ENCODE measurements at places on chromosomes 13 and 19.

GRCh38 chr19:7645163-7645562 lies 8.3 kb downstream of the STXBP2 start:
- no peak for DNase-seq

DNA sequence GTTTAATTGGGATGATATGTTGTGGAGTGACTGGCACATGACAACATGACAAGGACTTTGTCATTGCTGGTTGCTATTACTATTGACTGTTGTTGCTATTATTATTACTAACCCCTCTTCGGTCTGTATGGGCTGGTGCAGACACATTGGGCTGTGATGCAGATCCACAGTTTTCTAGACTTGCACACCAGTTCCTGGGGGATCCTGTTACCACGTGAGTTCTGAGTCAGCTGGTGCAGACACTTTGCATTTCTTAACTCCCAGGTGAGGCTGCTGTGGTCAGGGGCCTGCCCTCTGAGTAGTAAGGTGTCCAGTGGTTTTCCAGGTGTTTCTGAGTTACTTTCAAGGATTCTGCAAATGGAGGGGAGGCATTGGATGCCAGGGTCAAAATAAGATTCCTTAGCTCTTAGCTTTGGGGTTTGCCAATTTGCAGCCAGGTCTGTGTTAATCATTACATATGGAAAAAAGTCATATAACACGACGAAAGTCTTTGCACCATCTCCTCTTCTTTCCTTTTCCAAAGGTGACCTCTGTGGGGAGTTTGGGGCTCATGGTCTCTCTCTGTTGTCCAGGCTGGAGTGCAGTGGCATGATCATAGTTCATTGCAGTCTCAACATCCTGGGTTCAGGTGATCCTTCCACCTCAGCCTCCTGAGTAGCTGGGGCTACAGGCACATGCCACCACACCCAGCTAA lies 19.3 kb downstream of the BICRA start:
- DNase-seq = no peak

DNA sequence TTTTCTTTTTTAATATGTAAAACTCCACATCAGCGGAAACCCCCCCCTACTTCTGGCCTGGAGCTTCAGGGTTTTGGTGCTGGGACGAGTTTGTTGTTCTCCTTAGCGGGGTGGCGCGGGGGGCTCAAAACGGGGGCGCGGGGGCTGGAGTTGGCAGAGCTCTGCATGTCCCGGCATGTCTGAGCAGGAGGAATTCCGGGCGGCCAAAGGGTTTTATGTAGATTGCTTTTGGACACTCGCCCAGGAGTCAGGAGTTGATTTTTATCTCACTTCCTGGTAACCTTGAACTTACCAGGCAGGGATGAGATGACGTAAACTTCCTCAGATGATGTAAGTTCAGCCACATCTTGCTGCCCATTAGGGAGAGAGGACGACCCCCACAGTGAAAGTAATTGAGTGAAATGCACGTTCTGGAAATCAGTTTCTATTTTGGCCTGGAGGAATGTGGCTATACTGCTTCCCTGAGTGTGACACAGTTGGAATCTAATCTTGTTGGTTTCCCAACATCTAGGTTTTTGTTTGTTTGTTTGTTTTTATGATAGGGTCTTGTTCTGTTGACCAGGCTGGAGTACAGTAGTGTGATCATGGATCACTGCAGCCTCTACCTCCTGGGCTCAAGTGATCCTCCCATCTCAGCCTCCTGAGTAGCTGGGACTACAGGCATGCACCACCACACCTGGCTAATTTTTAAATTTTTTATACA lies 21.0 kb upstream of the GDF15 start:
- DNase-seq = no peak

- DNase-seq = no peak
These were observed 556.8 kb upstream of the SLITRK1 start for GRCh38 chr13:84439108-84439507.

DNA sequence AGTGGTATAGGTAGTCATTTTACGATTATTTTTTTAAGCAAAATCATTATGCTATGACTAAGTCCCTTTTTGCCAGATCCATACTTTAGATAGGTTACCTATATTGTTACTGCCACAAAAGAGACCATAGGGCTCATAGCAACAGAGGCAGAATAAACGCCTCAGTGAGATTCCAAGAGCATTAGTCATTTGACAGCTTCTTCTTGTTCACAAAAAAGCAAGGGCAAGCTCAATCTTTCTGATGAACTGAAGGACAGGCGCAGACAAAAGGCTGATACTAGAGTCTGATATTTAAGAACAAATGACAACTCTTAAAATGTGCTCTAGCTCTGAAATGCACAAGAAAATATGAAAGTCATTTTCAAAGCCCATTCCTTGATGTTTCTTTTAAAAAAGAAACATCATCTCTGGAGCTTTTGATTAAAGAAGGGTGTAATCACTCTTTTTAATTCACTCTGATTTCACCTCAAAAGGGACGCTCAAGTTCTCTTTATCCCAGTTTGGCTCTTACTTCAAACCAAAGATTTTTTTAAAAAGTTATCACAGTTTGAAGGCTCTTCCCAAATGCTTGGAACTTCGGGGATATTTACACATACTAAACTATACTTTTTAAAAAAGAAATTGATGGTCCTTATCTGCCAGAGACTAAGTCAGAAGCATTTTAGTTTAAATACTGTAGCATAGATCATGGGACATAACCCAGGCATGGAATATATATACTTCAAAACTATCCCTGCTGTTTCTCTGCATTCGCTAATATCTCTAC lies 187.2 kb downstream of the EFNB2 start:
- DNase-seq = no peak

GRCh38 chr19:703651-704446 lies 4.9 kb upstream of the PALM start:
- no peak for DNase-seq

DNA sequence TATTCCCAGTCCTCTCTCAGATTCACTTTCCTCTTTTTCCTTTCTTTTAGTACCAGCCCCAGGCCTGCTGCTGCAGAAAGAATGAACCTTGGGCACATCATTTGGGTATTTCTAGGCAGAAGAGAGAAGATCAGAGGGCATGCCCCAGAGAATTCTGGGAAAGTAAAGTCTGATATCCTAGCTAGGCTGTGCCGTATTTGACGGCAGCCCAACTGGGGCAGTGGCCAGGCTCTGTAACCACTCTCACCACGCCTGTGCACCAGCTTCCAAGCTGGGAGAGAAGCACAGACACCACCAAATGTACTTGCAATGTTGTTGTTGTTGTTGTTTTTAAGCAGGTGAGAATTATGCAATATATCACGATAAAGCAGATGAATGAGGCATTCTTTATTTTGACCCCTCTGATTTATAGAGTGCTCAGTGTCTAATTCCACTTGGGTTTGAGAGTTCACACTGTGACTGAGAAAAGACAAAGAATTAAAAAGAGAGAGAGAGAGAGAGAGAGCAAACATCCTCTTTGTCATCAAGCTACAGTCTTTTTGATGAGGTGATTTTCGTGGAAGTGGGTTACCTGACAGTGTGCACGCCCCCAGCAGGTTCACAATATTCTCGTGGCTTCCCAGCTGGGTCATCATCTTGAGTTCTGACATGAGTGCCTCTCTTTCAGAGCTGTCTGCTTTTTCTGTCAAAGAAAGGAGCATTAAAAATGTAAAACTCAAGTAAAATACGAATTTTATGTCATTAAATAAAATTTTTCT lies 39.3 kb upstream of the URAD start:
- DNase-seq = no peak

DNA sequence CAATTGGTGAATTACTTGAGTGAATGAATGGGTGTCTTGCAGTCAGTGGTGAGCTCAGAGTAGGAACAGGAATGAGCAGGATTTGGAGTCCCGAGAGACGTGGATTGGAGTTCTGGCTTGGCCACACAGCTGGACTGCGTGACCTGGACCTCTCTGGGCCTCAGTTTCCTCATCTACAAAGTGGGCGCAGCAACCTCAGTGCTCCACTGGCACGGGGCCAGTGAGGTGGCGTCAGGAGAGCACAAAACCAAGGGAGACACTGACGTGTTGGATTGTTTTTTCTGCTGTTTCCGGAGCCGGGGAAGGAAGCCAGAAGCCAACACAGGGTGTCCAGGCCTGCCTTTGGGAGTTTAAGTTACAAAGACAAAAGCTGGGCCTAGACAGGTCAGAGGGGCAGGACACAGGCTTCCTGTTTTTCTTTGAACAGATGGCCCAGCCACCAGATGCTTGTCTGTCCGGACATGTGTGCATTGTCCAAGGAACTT lies 6.5 kb upstream of the DOCK6 start:
- no peak for DNase-seq

DNA sequence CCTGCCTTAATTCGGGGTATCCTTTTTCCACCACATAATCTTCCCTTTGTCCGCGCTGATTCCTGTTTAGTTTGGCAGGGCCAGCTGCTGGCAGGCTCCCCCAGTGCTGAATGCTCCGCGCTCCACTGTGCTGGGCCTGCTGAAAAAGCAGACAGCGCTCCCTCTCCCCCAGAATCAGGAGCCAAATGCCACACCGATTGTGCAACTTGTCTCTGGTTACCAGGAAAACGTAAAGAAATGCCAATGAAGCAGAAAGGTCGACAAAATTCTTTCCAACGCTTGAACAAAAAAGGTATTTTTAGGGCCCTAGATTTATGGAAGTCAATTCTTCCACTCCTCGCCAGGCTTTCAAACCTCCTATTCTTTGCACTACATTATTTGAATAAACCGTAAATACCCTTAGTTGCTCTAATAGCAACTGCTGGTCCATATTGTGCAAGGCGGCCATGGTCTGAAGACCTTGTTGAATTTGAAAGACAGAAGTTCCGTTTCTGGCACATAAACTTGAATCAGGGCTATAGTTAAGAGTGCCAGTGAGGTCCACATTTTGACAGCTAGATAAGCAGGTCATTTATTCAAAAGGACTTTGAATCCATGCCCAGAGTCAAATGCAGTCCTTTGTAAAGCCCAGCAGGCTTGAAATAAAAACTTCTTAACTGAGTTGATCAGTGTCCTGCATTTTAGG lies 206.7 kb upstream of the RFC3 start:
- DNase-seq = no peak

- peak; percentile 77 for DNase-seq
These were observed 73.7 kb downstream of the GGACT start for GRCh38 chr13:100514788-100515409.

DNA sequence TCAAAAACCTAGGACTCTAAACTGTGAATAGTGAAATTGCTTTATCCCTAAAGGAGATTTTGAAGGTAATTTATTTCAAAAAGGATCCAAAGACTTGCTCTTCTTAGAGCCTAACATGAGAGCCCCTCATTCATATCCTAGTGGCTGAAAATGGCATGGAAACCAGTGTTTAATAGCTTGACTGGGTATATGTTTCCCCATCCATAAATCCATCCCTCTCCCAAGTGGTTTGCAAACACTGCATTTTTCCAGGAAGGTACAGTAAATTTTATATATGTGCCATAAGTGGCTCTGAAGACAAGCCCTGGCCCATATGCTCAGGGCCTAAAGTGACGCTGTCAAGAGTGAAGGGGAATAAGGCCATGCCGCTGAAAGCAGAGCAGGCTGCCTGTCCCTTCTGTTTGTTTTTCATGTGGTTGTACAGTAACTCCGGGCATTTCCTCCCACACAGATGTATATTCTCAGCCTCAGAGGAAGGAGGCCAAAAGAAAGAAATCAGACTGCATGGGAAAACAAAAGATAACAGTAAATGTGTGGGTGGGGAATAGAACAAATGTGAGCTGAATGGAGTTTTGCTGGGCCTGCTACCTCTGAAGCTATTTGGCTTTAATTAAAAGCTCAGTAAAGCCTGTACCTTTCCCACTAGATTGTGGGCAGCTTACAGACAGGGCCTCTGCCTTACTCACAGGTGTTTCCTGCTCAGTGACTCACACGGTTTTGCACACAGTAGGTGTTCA lies 181.9 kb downstream of the PCDH9 start:
- DNase-seq = no peak

DNA sequence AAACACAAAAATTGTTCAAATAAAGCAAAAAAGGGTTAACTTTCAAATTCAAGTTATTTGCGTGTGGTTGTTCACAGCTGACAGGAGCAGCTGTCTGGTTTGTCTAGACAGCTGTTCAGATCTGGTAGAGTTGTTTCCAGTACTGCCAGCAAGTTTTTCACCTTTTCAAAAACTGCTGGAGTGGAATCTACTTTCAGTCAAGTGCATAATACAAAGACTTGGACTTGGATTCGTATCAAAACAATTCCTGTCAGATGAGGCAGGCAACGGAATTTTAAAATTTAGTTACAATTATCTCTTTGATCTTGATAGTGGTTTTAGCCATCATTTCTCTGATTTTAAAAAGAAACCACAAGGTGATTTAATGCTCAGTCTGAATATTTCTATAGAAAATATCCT lies 51.7 kb upstream of the EEF1AKMT1 start:
- no peak for DNase-seq

GRCh38 chr19:12564016-12564664 lies 12.9 kb upstream of the ZNF564 start:
- DNase-seq = peak; percentile 75

- DNase-seq = no peak
These were observed 2.2 kb downstream of the CEP89 start for GRCh38 chr19:32969549-32969948.

DNA sequence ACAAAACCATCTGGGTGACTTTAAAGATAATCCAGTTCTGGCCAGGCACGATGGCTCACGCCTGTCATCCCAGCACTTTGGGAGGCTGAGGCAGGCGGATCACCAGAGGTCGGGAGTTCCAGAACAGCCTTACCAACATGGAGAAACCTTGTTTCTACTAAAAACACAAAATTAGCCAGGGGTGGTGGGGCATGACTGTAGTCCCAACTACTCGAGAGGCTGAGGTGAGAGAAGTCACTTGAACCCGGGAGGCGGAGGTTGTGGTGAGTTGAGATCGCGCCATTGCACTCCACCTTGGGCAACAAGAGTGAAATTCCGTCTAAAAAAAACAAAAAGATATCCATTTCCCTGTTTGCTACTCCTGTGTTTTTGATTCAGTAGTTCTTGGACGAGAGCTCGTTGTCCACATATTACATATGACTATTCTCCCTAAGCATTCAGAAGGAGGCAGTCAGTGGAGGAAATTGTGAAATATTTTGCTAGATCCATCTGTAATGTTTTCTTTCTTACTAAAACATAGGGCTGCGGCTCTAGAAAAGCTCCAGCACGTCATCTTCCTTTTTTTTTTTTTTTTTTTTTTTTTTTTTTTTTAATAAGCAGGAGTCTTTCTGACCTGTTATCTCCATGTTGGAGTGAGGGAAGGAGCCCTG lies 33.6 kb downstream of the ZNF701 start:
- DNase-seq = no peak

DNA sequence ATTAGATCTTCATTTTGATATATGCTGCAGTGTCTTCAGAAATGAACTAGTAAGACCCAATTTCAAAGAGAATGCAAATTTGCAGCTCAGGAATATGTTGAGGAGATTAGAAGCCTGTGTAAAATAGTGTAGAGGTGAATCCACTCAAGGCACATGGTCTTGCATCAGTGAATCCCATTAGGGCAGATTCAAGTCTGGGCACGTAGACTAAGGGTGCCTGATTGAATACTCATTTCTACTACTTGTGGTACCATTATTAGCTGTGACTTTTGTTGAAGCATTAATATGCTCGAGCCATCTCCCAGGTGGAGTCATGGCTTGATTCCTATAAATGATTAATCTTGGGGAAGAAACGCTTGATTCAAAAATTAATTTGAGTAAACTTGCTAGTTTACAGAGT lies 129.4 kb downstream of the AKAP11 start:
- no peak for DNase-seq
